ENCODE measurements at places on chromosomes 12 and 14.

DNA sequence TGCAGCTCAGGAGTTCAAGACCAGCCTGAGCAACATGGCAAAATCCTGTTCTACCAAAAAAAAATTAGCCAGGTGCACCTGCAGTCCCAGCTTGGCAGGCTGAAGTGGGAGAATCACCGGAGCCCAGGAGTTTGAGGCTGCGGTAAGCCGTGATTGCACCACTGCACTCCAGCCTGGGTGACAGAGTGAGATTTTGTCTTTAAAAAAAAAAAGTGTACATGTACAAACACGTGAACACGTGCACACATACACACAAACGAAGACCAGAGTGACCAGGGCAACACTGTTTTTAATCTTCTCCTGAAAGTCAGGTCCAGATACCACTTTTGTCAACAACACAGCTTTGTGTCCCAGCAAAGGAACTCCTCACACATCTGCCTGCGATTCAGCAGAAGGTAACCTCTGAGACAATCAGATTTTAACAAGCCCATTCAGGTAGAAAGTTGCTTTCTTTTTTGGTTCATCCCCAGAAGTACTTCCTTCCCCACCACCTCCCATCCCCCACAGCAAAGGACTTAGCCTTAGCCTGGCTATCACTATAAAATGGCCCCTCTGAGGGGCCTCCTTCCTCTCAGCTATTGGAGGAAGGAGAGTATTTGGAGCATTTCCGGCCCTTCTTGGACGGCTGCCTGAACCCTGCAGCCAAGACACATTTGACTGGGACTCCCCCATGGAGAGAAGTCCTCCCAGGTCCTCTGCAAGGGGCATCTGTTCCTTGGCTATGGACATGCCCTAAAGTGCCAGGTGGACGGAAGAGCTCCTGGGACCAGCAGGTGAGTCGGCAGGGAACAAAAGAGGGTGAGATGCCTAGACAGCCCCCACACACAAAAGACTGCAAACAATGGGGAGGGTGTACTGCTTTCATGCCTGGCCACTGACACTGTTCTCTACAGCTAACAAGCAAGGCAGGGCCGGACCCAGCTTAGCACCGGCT, 9.8 kb downstream of the CTDSP2 start:
- peak; percentile 65 for DNase-seq

- DNase-seq, result peak; percentile 92
Observed at GRCh38 chr14:25049568-25050268, at the start of gene STXBP6. Gene STXBP6 (minus strand): TSS chr14:25050147. CDS start chr14:24974818, 75,329 bp downstream.

- no peak for DNase-seq
Observed at GRCh38 chr12:96985515-96986362, 78.7 kb downstream of the NEDD1 start.

- no peak for DNase-seq
Observed at GRCh38 chr14:102187568-102188001, 47.9 kb downstream of the WDR20 start.

- DNase-seq, result peak; percentile 81
Observed at GRCh38 chr12:26116829-26117715, 7.8 kb downstream of the BHLHE41 start.

DNA sequence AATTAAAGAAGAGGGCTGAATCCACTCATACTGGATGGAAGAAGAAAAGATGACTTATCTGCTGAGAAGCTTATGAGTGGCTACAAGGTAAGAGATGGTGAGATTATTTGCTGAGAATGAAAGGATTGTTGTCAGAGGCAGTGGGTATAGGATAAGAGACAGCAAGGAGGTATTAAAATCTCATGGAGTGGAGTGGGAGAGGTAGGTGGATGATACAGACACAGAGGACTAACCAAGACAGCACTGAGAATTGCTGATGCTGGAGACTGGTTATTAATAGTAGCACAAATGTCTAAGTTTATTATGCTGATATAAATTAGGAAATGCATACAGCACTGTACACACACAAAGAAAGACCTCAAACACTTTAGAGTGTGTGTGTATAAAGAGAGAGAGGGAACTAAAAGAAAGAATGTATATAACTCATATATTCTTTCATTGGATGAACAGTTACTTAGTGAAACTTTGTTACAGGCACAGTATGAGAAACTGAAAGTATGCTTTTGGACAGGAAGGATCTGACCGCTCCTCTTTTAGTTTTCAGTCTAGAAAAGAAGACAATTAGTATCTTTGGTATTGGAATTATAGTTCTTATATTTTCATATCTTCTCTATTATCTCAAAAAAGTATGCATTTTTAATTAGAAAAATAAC, 543.1 kb downstream of the LRFN5 start:
- no peak for DNase-seq

- DNase-seq, result peak; percentile 11
Observed at GRCh38 chr14:100246809-100247428, 8.0 kb downstream of the YY1 start.

GRCh38 chr12:109727039-109727723, 13.6 kb downstream of the FAM222A start:
- DNase-seq, result peak; percentile 96

DNA sequence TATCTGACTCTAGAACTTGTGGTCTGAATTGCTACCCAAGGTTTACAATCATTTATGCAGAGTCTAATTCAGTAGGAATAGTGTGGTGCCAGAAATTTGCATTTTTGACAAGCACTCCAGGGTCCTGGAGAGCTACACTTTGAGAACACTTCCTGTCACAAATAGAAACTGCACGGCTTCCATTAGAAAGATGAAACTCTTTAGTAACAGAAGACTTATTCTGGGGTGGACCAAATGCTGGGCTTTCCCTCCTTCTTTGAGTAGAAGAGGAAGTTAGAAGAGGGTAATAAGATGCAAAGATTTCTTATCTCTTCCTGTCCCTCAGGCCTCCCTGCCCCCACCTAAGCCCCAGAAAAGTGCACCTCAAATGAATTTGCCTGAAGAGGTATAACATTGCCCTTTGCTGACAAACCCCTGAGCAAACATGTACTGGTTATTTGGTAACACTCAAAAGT, 28.4 kb downstream of the DGLUCY start:
- no peak for DNase-seq

GRCh38 chr12:18207266-18207665, 54.1 kb upstream of the PIK3C2G start:
- DNase-seq, result no peak

DNA sequence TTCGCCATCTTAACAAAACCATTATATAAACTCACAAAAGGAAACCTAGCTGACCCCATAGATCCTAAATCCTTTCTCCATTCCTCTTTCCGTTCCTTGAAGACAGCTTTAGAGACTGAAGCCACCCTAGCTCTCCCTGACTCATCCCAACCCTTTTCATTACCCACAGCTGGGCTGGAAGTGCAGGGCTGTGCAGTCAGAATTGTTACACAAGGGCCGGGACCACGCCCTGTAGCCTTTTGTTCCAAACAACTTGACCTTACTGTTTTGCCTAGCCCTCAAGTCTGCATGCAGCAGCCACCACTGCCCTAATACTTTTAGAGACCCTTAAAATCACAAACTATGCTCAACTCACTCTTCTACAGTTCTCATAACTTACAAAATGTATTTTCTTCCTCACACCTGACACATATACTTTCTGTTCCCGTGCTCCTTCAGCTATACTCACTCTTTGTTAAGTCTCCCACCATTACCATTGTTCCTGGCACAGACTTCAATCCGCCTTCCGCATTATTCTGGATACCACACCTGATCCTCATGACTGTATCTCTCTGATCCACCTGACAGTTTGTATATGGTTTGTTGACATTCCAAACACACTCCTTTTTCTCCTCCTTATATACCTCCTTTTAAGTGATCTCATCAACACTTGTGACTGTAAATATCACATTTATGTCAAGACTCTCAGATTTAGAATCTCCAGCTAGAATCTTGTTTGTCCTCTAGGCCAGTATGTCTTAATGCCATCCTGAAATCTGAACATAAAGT, 208.7 kb downstream of the KITLG start:
- DNase-seq, result no peak

- no peak for DNase-seq
Observed at GRCh38 chr12:6067152-6067916, 57.1 kb downstream of the VWF start.

- no peak for DNase-seq
Observed at GRCh38 chr14:95668235-95668772, 17.9 kb upstream of the TCL1B start.

DNA sequence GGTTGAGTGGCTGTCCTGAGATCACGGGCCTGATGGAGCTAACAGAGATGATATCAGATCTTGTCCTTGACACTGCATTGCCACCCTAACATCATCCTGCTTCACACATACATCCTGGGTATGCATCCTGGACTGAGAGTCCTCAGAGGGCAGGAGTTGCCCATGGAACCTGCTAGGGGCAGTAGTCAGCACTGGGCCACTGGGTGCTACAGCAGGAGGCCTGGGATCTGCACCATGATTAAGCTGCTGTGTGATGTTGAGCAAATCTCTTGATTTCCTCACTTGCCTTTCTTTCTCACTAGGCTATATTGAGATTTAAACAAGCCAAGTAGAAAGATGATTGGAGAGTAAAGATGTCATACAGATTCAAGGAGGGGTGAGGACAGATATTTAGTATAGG, 22.1 kb upstream of the EIF4B start:
- no peak for DNase-seq

DNA sequence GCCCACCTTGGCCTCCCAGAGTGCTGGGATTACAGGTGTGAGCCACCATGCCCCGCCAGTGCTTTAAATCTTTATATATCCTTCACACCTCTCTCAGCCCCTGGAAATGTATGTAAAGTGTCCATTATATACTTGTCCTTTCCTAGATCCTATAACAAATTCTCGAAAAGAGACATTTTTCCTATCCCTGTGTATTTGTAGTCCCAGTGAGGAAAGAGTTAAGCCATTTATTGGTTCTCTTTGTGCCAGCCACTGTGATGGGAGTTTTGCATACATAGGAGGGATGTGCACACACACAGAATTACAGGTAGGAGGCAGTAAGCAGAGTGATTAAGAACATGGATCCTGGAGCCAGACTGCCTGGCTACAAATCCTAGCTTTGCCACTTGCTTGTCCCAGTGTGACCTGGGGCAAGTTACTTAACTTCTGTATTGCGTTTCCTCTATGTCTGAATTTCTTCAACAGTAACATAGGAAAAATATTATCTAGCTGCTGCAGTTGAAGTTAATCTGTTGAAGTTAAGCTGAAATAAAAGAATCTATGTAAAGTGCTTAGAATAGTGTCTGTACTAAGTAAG, 2.1 kb upstream of the RABGGTA start:
- no peak for DNase-seq

GRCh38 chr14:46769292-46769691, 117.7 kb upstream of the RPL10L start:
- DNase-seq, result no peak

GRCh38 chr12:120628919-120629318, 11.5 kb upstream of the CABP1 start:
- DNase-seq, result no peak

GRCh38 chr12:133058203-133059113, 21.1 kb downstream of the ZNF84 start:
- DNase-seq, result no peak

DNA sequence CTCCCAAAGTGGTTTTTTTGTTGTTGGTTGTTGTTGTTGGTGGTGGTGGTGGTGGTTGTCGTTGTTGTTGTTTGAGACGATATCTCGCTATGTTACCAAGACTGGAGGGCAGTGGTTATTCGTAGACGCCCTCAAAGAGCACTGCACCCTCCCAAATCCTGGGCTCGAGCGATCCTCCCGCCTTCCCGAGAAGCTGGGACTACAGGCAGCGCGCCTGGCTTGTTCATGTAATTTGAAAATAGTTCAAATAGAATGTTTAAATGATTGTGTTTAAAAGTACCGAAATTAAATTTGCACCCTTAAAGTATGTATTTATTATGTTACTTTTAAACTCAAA, 439 bp upstream of the ANAPC5 start:
- DNase-seq, result no peak

GRCh38 chr12:128445415-128446127, 178.6 kb downstream of the TMEM132C start:
- DNase-seq, result no peak

DNA sequence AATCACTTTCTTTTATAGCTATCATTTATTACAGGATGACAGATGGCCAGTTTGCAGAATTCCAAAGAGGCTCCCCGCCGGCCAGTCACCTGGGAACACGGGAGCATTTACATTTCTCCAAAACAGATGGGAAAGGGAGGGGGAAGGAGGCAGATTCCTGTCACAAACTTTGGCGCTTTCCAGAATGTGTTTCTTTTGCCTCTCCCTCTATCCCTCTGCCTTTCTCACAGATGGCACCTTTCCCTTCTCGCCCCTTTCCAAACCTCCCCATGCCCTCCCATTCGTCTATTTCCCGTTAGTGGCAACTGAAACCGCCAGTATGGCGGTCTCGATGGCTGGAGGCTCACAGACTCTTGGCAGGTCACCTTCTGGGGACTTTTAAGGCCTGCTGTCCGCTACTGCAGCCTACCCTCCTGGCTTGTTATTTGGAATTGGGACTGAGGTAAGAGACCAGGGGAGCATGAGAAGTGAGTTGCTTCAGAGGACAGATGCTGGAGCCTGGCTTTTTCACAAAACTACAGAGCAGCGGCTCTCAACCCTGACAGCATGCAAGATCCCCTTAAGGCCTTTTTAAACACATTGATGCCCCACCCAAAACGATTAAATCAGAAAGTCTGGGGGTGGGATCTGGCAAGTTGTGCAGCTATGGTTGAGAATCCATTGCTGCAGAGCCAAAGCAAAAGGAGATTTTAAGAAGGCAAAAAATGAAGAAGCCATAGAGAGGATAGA, 161.5 kb upstream of the VASH1 start:
- DNase-seq, result no peak

GRCh38 chr12:6295094-6295811, 15.2 kb upstream of the PLEKHG6 start:
- DNase-seq, result no peak

- DNase-seq, result peak; percentile 88
Observed at GRCh38 chr14:90757452-90757851, 58.8 kb downstream of the TTC7B start.

- DNase-seq, result no peak
Observed at GRCh38 chr12:102215992-102216691, 18.5 kb upstream of the PMCH start.

DNA sequence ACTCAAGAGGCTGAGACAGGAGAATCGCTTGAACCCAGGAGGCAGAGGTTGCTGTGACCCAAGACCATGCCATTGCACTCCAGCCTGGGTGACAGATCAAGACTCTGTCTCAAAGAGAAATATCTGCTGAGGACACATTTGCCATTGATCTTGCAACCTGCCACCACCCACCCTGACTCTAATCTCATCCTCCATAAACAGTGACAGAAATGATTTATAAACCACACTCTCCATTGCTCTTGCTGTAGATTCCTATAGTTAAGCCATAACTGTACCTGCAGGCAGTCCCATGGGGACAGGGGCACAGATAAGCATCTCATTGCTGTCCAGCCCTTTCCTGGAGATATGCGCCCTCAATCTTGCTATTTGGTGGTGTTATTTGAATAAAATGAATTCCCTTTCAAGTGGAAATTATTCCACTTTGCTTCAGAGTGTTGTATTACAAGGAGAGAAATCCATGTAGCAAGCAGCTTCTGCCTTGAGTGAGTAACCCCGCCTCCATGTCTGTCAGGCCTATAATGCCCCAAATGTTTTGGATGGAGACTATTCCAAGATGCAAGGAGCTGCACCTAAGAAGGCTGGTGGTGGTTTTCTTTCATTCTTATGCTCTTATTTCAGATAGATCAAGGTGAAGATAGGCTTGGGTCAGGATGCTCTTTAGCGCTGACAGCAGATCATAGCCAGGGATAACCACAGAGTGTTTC, 3.0 kb upstream of the ZDHHC22 start:
- DNase-seq, result no peak

Data from putamen (tissue), 1 donor.